ENCODE measurements at places on chromosomes 7 and 10.

GRCh38 chr7:132622081-132622480 lies 45.8 kb upstream of the PLXNA4 start:
- DNase-seq: no peak

DNA sequence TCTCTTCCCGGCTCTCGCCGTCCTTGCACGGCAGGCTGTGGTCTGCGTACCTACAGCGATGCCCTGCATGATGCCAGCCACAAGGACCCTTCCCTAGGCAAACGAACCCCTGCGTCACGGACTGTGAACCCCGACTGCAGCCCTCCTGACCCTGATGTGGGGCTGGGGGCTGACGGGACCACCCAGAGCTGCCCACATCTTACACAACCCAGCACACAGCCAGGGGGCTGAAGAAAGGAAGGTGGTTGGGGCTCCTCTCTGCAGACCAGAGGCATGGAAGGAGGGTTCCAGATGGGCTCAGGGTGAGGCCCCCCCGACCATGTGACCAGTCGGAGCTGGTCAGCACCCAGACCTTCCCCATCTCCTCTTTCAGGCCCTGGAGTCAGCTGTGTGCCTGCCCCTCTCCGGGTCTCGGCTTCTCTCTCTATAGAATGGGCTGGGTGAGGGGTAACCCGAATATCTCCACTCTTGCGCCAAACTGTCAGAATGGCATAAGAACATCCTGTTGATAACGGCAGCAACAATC lies 41.4 kb downstream of the EBF3 start:
- no peak for DNase-seq

GRCh38 chr10:79532-80215 lies 30.6 kb upstream of the TUBB8 start:
- DNase-seq: no peak

DNA sequence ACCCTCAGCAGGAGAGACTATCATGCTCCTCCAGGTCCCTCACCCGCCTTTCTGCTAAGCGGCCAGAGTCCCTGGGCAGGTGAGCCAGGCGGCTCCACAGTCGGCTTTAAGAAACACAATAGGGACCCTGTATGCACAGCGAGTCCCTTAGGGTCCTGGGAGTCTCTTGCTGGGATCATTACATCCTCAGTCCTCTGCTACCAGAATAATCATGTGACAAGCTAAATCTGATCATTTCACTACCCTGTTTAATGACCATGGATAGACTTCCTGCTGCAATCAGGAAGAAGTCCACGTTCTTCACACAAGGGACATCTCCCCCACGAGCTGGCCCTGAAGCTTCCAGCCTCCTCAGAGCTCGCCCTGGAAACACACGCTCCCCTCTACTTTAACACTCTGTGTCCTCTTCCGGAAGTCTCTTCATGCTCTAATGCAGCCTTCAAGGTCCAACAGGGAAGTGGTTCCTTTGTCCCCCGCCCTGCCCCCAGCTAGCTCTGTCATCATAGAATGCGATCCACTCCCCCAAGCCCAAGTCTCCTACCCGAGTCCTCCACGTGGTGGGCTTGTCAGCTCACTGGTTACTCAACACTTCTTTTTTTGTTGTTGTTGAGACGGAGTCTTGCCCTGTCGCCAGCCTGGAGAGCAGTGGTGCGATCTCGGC lies 101.5 kb downstream of the RNF216 start:
- no peak for DNase-seq

DNA sequence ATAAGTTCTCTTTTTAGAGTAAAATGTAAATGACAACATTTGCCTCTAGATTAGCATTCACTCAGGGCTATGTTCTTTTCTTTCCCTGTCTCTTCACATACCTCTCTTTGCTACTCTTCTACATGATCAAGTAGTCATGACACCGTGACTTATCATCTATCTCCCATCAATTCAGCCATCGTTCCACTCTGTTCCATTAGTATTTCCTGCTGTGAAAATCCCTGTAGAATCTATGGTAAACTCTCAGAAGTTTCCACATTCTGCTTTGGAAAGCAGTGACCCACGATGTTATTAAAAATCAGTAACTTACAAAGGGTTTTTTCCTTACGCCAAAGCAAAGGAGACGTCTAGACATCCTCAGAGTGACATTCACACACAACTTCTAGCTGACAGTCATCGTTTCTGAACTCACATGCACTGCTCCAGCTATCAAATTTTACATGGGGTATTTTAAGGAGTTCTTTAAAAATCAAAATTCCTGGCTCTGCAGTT lies 135.6 kb downstream of the SEMA3C start:
- DNase-seq: no peak

GRCh38 chr7:97873606-97874005 lies 1.4 kb upstream of the ASNS start:
- DNase-seq: no peak

- DNase-seq: no peak
Measured at GRCh38 chr10:16673443-16673842, 143.8 kb downstream of the RSU1 start.
